COR-L47 (cell line): ENCODE measurements at places on chromosomes 4 and X.

- DNase-seq = no peak
Measured at GRCh38 chr4:183430317-183430993, 14.0 kb upstream of the CDKN2AIP start.

DNA sequence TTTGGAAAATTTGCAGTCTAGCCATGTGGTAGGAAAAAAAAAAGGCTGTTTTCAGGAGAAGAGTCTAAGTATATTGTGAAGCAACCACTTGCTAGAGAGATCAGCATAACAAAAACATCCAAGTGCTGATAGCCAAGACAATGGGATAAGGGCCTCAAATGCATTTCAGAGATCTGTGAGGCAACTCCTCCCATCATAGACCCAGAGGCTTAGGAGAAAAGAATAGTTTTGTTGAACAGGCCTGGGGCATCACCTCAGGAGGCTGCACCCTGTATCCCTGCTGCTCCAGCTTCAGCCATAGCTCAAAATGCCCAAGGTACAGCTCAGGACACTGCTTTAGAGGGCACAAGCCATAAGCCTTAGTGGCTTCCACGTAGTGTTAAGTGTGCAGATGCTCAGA is 13.6 kb upstream of the GPR174 start:
- no peak for DNase-seq

GRCh38 chrX:13029887-13030771 is 14.3 kb downstream of the FAM9C start:
- DNase-seq = no peak

DNA sequence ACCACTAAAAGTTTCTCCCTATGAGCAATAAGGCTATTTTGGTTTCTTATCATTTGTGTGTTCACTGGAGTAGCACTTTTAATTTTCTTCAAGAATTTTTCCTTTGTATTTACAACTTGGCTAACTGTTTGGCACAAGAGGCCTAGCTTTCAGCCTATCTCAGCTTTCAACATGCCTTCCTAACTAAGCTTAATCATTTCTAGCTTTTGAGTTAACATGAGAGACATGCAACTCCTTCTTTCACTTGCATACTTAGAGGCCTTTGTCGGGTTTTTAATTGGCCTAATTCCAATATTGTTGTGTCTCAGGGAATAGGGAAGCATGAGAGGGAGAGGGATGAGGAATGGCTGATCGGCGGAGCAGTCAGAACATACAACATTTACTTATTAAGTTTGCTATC is 349.8 kb downstream of the OPHN1 start:
- no peak for DNase-seq

DNA sequence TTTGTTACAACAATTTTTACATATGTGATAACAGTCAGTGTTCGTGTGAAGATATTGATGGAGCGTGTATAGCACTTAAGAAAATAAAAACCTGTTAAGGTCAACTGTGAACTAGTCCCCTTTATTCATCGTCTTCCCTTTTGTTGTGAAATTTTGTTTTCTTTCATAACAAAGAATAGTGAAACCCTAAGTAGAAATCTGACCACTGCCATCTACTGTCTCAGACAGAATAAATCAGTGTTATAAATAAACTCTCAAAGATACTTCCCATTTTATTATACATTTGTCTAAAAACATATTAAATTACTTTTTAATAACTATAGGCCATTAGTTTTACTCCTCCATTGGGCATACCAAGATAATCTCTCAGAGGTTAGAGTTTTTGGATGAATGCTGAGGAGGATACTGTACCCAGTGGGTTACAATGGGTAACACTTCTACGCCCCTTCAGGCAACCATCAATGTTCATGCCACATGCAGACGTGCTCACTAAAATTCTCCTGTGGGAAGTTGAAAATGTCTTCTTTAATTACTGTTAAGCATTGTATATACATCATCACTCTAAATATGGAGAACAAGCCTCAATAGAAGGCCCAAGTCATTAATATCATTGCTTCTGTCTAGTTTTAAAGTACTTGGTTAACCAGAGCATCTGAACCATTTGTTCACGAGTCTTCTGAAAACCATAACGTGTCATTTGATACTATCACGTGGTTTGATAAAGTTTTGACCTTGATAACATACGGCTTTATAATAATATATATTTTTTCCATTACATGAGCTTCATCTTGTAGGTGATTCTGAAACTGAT is 171.2 kb downstream of the TMA16 start:
- no peak for DNase-seq

GRCh38 chrX:72021975-72022374 is 109.7 kb downstream of the RTL5 start:
- DNase-seq = no peak

- DNase-seq = no peak
Measured at GRCh38 chr4:81165861-81166430, 49.1 kb downstream of the PRKG2 start.

- peak; percentile 34 for DNase-seq
Measured at GRCh38 chrX:150902434-150903109, 4.1 kb upstream of the CD99L2 start.

GRCh38 chrX:64204252-64204651 is 1.3 kb downstream of the AMER1 start:
- DNase-seq = no peak

- DNase-seq = no peak
Measured at GRCh38 chr4:65839164-65839931, 169.1 kb upstream of the EPHA5 start.

- no peak for DNase-seq
Measured at GRCh38 chr4:173560896-173561295, 30.9 kb upstream of the HAND2 start.

DNA sequence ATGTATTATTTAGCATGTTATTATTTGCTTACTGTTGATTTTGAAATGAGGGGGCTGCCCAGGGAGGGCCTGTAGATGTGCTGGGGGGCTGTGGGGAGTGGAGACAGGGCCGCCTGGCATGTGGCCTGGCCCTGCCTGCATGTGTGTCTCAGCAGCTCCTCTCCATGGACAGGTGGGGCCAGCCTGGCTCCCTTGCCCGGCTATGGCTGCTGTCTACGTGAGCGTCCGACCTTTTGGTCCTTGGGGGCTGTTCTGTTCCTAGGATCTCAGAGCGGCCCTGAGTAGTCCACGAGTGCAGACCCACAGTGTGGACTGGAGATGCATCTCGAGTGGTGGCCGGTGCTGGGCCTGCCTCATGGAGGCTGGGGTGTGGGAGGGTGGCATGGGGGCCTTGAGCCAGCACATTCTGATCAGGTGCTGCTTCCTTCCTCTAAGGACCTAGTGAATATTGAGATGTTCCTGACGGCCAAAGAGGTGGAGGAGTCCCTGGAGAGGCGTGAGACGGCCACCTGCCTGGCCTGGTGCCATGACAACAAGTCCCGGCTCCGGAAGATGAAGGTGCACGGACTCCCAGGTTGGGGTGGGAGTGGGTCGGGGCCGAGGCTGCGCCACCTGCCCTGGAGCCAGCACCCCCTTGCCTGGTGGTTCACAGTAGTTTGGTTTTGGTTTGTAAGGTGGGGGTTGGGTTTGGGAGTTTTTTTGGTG is 24.9 kb upstream of the UVSSA start:
- DNase-seq = no peak

DNA sequence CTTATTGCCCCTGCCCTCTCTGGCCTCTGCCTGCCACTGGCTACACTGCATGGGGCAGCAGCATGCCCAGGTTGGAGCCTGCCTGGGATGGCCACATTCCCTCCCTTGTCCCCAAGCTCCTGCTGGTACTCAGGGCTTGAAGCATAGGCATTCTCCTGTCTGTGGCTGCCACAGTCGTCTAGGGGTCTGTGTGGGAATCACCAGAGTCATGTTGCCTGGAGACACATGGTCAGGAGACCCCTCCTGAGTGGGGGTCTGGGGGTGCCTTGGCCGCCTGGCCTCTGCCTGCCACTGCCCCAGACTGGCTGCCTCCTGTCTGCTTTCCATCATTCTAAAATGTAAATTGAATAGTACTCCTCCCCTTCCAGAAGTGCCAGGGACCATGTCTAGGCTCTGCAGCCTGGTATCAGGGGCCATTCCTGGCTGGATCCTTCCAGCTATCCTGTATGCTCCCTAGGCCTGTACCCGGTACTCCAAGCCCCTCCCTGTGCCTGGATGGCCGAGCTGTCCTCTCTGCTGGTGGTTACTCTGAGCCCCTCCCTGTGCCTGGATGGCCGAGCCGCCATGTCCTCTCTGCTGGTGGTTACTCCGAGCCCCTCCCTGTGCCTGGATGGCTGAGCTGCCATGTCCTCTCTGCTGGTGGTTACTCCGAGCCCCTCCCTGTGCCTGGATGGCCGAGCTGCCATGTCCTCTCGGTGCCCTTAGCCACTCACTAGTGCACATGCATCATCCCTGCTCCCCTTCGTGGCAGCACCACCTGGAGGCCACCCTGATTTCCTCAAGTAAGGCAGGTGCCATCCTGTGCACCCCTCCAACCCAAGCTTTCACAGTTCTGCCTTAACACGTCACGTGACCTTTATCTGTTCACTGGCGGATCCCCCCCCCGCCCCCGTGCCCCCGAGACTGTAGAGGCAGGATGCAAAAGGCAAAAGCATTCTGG is 5.5 kb upstream of the NKX1-1 start:
- DNase-seq = no peak

DNA sequence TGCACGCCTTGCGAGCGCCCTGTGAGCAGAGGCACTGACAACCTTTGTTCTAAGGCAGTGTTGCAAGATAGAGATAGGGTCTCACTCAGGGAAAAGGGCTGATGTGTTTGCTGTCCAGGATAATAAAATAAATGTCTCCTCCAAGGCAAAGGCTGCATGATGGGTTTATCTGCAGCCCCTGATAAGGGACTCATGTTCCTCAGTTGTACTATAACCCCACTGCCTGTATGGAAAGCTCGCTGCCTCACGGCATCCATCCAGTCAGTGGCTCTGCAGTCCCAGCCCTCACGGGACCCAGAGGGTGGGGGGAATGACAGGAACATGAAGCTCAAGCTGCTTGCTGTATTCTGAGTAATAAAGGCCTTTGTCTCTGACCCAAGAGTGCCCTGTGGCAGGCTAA is 22.6 kb downstream of the BCLAF3 start:
- DNase-seq = no peak
